NCI-H1092 (cell line): ENCODE measurements at places on chromosomes 16 and 17.

- DNase-seq = no peak
Measured at GRCh38 chr17:80960037-80960796, 31.4 kb upstream of the CHMP6 start.

DNA sequence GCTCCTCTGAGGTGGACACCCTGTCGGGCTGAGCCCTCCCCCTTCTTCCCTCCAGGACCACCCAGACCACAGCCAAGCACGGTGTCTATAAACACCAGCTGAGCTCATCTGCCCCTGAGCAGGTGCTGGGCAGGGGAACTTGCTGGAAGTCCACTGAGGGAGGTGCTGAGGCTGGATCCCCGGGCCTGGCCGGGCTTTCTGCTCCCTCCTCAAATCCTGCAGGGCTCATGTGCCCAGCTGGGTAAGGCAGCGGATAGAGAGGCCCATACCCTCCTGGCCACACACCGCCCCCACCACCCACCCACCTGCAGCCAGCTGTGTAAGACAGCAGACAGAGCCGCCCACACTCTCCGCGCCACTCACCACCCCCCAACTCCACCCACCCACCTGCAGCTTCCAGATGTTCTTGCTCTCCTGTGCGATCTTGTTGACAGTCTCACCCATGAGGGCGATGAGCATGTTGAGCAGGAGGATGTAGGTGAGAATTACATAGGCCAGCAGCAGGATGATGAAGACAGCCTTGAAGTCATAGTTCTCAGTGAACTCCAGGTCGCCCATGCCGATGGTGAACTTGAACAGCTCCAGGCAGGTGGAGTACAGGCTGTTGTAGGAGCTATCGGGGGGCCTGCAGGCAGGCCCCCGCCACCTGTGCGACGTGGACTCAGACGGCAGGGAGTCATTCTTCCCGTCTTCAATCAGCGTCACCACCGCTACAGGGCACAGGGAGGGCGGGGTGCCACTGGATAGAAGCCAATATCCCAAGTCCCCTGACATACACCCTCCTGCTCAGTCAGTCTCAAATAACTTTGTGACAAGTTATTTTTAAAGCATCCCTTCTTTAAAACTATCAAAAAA is 15.9 kb upstream of the TRPV3 start:
- no peak for DNase-seq

DNA sequence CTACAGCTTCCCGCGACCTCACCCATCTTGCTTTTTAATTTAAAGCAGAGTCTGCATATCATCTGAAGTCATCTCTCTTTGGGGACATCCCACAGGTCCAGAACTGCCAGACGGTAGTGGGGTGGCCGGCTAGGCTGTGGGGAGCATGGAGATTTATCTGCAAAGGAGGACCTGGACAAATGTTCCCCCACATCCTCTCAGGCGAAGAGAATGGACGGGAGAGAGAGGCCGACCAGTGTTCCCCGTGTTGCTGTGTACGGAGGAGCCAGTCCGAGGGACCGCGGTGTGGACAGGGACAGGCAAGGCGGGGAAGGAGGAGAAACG is 665 bp upstream of the MT1M start:
- no peak for DNase-seq

GRCh38 chr17:81131486-81132196 is 33.7 kb upstream of the PVALEF start:
- DNase-seq = no peak

- DNase-seq = no peak
Measured at GRCh38 chr16:25013751-25014499, 1.2 kb downstream of the ARHGAP17 start.

- DNase-seq = peak; percentile 37
Measured at GRCh38 chr17:39225959-39226683, 376 bp upstream of the STAC2 start.

GRCh38 chr16:57029161-57030160 is 40.1 kb downstream of the NLRC5 start:
- no peak for DNase-seq

DNA sequence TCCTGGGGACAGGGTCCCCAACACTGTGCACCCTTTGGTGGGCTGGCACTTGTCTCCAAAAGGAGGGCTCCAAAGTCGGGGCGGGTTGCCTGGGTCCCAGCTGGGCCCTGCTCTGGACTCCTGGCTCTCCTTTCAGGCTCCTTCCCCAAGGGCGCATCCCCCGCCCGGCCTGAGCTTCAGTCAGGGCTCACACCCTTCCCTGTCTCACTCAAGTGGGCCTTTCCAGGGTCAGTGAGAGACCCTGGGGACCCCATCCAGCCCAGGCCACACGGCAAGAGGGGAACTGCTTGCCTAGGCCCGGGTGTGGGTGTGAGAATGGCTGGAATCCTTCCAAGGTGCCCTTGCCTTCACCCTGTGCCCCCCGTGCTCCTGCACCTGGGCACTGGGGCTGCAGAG is 41.8 kb upstream of the SLC38A10 start:
- no peak for DNase-seq

GRCh38 chr16:73054813-73055482 is 7.0 kb upstream of the ZFHX3 start:
- DNase-seq = peak; percentile 55

- DNase-seq = no peak
Measured at GRCh38 chr16:1642148-1642547, 30.0 kb downstream of the CRAMP1 start.

DNA sequence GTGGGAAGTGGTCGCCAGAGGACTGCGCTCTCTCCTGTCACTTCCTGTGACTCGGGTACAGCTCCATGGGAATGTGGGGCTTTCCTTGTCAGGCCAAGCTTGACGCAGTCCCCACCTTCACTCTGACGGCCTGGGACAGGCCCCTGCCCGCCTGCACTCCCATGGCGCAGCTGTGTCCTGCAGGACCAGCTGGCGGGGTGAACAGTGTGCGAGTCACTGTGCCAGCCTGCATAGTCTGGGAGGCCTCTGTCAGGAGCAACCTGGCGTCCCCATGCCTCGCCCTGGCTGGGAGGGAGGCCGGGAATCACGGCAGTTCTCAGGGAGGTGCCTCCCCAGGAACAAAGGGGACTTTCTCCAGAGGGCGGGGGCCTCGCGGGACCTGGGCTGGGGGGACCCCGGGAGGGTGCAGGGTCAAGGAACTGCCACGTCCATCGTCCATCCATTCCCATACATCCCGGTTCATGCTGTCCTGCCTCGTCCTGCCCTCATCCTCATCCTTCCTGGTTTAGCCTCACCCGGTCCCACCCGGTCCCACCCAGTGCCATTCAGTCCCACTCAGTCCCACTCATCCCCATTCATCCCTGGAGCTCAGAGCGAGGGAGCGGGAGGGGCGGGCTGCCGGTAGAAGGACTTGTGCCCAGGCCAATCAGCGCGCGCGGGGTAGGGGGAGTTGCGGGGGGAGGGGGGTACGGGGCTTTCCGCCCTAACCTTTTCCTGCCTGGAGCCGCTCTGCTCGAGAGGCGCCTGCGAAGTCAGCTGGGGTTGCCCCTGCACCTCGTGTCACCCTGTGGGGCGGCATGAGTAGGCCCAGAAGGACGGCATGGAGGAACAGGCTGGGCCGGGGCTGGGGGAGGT is 13.4 kb downstream of the FLYWCH1 start:
- no peak for DNase-seq

DNA sequence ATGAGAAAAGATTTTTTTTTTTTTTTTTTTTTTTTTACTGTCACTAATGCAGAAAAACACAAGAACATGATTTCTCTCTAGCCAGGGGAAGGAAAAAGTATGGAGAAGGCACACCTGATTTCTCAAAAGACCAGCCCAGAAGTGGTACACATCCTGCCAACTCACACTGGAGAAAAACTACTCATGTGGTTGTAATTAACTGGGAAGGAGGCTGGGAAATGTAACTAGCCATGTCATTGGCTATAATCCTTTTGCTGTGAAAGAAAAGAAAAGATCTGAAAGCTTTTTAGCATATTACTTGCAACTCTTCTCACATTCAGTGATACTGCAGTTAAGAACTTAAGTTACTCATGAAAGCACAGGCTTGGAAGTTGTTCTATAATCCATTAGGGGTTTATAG is 195.9 kb upstream of the PMFBP1 start:
- DNase-seq = no peak

- DNase-seq = peak; percentile 35
Measured at GRCh38 chr16:85498607-85499006, 114.5 kb upstream of the GSE1 start.

DNA sequence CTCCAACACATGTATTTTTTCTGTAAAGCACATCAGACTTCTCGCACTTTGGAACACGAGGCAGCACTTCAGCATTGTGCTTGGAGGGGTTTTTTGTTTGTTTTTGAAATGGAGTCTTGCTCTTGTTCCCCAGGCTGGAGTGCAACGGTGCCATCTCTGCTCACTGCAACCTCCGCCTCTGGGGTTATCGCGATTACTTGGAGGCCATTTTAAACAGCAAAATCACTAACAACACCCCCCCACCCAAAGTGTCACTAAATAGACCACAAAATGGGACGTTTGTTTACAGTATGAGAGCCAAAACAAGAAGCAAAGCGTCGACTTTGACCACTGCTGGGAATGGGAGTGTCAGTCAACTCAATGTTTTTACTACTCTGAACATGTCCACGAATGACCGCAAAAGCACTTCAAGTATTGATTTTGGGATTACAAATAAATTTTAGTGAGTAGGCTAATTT is 9.0 kb upstream of the C16orf87 start:
- DNase-seq = no peak

DNA sequence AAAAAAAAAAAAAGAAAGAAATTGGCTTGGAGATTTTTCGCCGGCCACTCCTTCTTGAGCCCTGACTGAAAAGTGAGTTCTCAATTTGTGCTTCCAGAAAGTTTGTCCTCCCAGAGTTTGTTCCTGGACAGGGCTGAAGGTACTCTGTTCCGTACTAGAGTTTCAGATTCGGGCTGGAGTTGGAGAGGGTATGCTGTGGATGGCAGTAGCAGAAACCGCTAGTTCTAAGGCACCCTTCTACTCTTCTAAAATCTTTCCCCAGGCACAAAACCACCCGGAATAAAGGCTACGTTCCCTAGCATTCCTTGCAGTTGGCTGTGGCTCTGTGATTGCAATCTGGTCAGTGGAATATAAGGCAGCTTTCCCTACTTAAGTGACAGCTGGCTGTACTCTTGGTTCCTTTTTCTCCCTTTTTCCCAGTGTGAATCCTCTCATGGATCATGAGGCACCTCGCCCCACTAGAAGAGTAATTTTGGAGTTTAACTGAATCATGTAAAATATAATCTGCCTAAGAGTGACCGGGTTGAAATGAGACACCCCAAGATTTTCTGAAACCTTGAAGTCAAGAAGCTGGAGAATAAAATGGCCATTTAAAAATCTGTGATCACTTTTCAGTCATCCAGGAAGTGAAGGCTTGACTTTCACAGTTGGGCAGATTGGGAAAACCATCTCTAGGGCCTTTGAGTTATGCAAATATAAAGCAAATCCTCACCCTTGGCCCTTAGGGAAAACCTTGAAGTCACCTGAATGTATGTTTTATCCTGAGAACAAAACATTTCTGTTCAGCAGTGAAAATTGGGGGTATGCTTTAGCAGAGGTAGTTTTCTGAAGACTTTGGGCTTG is 901 bp upstream of the HEATR6 start:
- no peak for DNase-seq

DNA sequence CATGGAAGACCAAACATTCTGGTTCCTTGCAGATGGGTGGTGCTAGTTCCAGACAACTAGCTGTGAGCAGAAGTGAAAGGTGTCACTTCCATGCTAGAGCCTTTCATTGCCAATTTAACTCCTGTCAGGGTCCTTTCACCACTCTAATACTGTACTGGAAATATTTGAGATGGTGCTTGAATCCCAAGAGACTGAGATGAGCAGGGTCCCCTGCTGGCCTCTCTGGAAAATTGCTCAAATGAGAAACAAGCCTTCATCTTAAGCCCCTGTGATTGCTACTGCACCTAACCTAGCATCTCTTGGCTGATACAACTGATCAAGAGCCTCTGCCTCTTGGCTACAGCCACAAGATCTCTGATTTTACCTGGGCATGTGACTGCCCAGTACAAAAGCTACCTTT is 7.4 kb upstream of the VAC14 start:
- DNase-seq = no peak

DNA sequence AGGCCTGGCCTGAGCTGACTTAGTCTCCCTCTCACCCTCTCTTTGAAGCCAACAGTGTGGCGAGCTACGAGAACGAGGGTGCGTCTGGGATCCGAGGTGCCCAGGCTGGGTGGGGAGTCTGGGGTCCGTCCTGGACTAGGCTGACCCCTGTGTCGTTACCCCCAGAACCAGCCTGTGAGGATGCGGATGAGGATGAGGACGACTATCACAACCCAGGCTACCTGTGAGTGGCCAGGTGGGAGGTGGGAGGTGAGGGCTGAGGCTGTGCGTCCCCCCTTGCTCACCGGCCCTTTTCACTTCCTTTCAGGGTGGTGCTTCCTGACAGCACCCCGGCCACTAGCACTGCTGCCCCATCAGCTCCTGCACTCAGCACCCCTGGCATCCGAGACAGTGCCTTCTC is 1.6 kb downstream of the LAT start:
- DNase-seq = no peak
